DMS153 (cell line): ENCODE measurements at places on chromosomes 5 and 9.

DNA sequence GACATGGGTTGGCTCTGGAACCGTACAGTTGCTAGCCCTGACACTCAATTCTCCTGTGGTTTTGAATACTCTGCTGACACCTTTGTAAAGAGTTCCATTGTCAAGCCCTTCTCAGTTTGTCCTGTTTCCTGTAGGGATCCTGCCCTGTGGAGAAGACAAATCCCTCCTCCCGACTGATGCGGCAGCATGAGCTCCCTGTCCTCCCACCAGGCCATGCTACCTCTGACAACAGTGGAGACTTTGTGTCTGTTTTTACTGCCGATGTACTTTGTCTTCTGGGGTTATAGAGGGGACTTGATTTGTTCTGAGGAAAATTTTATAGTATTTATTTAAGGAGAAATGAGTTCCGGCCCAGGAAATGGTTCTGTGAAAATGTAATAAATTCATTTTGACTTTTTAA lies 57.8 kb downstream of the PRLR start:
- DNase-seq = no peak

DNA sequence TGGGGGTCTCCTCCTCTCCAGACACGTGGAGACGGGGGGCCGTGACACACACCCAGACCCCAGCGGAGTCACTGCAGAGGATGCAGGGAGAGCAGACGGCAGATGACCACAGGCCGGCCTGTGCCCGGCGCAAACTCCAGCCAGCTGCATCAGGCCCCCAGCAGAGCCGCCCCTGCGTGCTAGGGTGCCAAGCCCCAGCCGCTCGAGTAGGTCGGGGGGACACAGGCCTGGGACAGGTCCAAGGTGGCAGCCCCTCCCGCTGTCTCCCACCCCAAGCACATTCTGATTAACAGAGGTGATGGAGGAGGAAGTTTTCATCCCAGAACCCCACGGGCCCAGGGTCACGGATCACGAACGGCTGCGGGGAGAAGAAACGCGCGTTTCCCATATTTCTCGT lies 14.4 kb downstream of the NACC2 start:
- no peak for DNase-seq

- no peak for DNase-seq
Observed at GRCh38 chr5:104540448-104540847, 977.9 kb upstream of the NUDT12 start.

DNA sequence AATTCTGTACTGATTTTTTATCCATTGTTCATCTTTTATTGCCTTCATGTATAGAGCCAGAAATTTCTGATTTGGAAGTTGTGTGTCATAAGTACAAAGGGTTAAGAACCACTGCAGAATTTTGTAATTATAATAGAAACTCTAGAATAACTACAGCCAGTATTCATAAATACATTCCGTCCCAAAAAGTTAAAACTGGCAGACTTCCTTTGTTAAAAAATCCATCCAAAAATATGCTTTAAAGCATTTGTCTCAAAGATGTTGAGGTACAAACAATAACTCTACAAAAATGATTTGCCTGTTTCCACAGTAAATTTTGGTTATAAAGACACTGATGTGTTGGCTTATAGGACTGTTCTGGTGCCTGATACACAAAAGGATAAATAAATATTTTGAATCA lies 436.6 kb downstream of the DTWD2 start:
- no peak for DNase-seq

DNA sequence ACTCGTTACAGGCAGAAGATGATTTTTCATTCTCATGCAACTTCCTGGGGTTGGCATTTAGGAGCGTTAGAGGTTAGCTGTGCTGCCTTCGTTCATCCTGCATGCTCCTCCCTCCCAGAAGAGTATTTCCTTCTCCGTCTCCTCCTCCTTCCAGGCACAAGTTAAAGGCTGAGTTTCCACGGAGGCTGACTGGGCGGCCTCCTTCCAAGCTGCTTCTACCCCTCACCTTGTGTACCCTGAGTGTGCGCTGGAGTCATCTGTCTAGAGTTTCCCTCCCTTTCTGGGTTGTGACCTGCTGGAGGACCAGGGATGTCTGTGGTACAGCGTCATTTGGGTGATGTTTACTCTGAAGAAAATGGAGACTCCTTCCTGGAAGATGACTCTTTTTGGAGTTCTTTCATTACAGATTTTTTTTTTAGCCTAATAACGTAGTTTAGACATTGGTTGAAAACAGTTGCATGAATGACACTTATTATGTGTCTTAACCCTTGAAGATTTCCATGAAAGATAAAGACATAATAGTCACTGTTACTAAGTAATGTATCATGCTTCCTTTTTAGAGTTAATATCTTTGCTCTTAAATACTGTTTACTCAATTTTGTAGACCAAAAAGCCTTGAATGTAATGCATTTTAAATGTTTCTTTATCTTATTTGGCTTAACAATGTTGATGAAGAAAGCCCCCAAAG lies 146.9 kb downstream of the TENT4A start:
- no peak for DNase-seq

- DNase-seq = no peak
Observed at GRCh38 chr5:83553000-83553486, 81.5 kb downstream of the VCAN start.

GRCh38 chr5:103502662-103503061 lies 59.9 kb downstream of the NUDT12 start:
- DNase-seq = no peak

DNA sequence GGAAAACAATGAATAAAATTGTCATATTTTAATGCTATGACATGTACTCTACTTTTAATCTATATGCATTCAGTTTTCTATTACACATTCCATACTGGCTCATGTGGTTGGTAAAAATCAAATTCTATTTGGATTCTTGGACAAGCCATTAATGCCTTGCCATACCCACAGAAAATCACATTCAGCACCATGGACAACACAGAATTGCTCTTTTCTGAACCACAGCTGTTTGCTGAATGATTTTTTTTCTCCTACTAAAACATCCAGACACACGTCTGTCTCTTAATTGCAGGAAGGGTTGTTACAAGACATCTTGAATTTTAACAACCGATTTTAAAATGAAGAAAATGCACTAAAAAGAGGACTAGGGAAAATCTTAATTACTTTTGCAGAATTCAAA lies 675.6 kb downstream of the BRINP1 start:
- DNase-seq = no peak

DNA sequence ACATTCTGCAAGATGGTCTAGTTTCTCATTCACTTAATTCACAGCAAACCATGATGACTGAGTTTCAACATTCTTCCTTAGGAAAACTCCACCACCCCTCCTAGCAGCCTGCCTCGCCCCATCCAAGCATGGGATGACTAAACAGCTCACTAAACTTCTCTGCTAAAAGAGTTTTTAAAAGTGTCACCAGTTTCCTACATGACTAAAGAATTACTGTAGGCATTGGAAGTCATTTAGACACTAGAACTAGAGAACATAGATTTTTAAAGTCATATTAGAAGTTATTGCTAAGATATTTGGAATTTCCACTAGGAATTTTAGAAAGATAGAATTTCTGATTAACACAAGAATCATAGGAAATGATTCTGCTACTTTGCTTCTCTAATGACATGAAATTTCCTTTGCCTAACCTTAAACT lies 5.5 kb upstream of the ESM1 start:
- DNase-seq = no peak

- DNase-seq = no peak
Observed at GRCh38 chr5:84573017-84573712, 188.5 kb upstream of the EDIL3 start.

DNA sequence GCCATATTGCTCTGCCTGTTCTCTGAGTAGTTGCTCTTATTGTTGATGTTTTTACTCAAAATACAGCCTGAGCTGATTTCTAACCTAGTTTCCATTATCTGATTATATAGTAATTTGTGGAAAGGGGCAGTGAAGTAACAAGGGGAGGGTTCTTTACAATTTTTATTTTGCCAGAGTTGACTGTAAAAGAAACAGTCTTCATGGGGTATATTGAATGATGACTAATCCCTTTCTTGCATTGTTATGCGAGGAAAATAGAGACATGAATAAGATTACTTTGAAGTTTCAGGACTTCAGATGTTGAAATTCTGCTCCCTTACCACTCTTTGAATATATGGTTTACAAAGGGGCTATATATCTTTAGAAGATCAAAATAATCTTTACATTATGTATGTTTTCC lies 9.1 kb upstream of the LRRC70 start:
- no peak for DNase-seq

GRCh38 chr5:33300209-33300742 lies 140.5 kb upstream of the TARS1 start:
- no peak for DNase-seq

DNA sequence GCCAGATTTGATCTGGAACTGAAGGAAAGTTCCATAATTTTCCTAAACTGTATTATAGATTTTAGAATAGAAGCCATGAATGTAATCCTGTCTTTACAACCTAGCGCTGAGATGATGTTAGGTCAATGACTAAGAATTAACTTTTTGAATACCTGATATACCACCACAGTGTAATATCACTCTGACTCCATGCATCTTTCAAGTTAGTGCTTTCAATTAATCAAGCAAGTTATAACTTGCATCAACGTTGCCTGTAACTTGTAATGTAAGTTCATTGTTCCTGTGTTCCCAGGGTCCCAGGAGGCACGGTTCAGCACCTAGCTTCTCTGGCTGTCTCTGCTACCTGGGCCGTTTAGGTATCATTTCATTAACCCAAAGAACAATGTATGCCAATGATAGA lies 139.3 kb downstream of the CSNK1G3 start:
- DNase-seq = no peak

- DNase-seq = no peak
Observed at GRCh38 chr5:170748951-170749471, 34.5 kb upstream of the GABRP start.

DNA sequence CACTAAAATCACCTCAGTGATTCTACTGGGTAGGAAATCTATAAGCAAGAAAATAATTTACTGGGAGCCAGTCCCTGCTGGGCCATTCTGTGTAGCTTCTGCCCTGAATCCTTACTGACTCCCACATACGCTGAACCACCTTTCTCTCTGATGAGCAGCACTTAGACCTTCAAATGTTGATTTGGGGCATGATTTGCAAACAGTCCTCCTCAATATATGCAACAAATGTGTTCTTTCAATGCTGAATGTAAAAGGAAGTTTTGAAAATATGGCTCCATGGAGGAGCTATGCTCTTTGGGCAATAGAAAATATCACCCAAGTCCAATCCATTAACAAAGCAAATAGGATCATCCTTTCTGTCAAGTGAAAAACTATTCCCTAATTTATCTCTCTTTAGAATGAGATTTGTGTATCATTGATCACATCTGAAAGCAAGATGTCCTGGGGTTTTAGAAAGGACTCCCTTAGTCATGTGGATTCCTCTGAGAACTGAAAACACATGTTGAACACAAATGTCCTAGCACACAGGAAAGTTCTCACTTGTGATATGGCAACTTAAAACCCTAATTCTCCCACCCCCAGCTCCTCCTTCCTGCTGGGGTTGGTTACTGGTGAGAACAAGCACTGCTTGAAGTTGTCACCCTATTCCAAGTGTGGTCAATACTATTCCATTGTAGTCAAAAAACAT lies 8.9 kb upstream of the CER1 start:
- no peak for DNase-seq

DNA sequence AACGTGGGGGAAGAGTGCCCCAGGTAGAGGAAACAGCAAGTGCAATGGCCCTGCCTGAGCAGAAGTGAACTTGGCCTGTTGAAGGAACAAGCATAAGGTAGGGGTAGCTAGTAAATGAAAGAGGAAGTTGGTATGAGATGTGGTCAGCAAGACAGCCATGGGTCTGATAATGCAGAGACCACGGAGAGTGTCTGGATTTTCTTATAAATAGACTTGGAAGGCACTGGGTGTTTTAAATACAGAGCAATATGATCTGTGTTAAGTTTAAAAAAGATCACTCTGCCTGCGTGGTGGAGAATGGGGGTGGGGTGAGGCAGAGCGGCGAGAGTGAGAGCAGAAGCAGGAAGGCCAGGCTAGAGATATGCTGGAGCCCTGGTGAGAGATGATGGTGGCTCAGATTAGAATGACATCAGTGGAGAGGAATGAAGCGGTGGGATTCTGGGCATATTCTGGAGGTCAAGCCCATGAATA lies 4.2 kb downstream of the ADAM19 start:
- DNase-seq = no peak

DNA sequence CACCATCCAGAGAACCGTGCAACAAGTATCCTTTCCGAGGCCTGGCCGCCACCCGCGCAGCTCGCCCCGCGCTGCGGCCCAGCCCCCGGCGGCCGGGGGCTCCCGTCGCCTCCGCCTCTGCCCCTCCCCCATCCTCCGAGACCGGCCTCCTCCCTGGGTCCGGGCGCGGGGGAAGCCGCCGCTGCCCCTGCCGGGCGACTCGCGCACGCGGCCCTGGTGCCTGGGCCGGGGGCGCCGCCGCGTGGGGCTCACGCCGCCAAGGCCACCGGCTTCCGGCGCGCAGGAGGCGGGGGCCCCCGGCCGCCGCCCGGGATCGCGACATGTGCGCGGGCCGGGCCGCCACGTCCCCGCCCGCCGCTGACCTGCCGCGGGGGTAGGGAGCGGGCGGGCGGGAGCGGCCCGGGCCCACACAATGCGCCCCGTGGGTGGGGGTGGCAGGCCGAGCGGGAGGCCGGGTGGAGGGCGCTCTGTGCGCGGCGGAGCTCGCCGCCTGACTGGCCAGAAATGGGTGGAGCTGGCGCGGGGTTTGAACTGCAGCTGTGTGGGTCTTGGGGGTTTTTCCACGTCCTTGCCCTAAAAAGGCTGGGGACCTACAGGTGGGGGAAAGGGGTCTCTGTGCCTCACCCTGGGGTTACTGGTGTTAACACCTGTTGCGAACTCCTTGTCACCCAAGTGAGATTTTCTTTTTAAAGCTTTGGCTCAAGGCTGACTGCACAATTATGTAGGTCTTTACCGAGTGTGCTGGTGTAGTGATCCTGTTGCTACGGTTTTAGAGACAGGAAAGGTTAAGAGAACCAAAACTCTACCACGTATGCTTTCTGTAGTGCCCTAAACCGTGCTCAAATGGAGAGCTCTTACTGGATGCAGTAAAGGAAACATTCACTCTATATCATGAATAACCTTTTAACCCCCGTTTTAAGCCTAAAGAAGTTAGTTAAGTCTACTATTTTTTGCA lies 32.3 kb downstream of the TNPO1 start:
- no peak for DNase-seq

DNA sequence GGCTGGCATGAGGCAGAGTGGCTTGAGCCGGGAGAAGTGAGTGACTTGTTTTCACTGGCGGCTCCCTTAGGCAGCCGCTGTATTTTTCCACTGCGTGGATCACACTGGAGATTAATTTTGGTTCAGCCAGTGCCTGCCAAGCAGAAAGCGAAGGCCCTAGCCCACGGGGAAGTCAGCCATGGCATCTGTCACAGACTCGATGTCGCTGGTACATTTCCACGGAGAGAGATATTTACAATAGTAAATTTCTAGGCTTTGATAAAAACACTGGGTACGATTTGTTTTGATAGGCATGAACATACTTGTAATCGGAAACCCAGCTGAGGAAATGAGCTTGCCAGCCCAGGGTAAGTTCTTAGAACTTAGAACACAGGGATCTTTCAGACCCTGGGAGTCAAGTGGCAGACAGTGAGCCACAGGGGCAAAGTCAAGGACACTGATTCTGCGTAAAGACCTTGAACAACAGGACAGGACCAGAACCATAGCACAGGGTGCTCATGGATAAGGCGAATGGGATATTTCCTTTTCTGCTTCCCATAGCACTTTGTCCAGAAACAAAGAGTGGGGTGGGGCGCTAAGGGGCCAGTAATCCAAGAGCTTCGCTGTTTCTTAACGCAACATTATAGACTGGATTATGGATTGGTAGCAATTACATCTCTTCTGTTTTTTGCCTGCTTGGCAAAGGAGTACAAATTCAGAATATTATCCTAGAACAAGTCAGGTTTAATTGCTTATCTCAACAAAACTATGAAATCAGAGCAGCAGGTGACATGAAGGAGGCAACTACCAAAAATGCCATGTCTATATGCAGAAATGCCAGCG lies 4.5 kb downstream of the DUSP1 start:
- DNase-seq = no peak

GRCh38 chr5:37435261-37435660 lies 56.1 kb downstream of the WDR70 start:
- DNase-seq = no peak
